ENCODE measurements at places on chromosomes 5 and 9. TPM values are rescaled to one million over a fixed set of nuclear protein-coding genes. Genes with fewer than 3 reads are reported as not detected.
A peak's percentile ranks its signal among the peaks of the same experiment; 100 is the strongest.

DNA sequence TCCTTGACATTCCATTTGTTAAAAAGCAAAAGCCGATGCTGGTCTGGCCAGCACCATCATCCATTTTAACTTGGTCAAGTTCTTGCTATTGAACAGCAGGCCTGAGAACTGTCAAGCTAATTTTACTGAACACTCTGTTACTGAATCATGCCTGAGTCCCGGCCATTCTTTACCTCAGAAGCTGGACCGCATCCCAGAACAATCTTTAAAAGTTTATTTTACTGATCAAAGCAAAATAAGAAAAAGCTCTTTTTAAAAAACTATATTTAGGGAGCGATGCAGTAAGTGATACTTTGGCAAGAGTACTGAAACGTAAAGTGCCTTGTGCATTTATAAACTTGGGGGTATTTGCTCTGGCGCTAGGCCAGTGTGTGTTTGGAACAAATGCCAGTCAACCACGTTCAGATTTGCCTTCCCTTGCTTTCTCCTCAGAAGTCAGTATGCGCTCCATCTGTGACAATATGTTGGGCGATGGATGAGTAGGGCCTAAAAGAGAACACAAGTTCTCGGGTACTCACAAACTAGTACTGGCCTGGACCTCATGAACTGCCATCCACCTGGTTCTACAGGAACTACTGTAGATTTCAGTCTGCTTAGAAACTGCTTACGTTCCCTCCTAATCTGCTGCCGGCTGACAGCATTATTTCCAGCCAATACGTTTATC lies 161.9 kb downstream of the MAPKAP1 start:
- DNase-seq: peak; percentile 94

DNA sequence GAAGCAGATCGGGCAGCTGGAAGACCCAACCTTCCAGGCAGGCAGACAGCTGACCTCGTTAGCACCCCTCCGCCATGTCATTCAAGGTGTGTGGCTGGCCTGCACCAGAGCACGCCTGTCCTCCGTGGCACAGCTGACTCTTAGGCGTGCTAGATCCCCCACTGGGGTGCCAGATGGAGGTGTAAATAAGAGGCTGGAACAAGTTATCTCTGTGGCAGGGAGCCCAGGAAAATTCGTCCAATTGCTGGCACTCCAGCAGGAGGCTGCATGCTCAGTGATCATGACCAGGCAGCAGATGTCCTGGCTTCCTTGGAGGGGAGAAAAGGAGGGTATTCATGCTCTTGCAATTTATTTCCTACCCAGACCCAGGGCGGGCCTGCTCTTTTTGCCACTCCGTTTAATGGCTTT lies 7.8 kb upstream of the ALDOB start:
- no peak for DNase-seq

DNA sequence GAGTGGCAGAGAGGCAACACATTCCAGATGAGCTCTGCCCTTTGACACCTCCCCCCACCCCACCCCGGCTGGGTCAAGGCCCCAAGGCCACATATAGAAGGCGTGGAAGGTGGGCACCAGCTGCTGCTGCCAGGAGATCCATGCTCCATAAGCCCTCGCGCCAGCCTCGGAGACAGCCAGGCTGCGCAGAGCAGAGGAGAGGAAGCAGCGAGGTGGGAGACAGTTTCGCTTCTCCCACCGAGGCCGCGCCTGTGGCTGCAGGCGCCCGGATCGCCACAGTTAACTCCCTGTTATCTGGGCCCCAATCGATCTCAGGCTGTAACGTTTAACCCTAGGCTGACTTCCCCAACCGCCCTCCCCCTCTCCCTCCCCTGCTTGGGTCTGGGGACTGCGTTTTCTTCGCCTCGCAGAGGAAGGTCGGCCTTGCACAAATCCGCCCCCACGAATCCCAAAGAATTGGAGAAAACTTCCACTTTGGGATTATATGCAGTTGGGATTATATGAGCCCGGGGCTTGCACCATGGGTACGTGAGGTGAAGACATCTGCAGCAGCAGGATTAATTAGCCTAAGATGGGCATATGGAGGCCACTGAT lies 1.1 kb upstream of the CXXC5 start:
- no peak for DNase-seq

- DNase-seq: no peak
Observed at GRCh38 chr5:96835791-96836191, 28.0 kb upstream of the ERAP1 start.

SPINK13 gene
- total RNA-seq: not detected

- no peak for DNase-seq
Observed at GRCh38 chr9:89023740-89024139, 32.5 kb downstream of the S1PR3 start.

- no peak for DNase-seq
Observed at GRCh38 chr5:157063776-157064430, 5.0 kb upstream of the HAVCR1 start.

- DNase-seq: peak; percentile 80
Observed at GRCh38 chr9:113154471-113154870, 3.7 kb downstream of the SLC31A2 start.

DNA sequence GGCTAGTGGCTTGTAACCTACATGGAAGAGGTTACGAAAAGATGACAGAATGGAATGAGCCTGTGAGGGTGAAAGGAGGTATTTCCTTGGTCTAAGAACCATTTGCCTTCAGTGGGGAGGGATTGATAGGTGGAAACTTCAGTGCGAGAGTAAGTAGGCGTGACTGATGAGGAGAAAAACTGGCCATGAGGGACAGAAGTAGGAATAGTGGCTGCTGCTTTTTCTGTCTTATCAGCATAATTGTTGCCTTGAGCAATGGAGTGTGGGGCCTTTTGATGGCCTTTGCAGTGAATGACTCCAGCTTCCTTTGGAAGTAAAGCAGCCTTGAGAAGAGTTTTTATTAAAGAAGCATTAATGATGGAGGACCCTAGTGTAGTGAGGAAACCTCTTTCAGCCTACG lies 9.0 kb upstream of the ZNF79 start:
- DNase-seq: no peak

GRCh38 chr9:120336021-120336752 lies 243.8 kb downstream of the CDK5RAP2 start:
- DNase-seq: peak; percentile 27

- no peak for DNase-seq
Observed at GRCh38 chr5:16987776-16988175, 51.7 kb upstream of the MYO10 start.
